ENCODE measurements at places on chromosomes 4 and X.

DNA sequence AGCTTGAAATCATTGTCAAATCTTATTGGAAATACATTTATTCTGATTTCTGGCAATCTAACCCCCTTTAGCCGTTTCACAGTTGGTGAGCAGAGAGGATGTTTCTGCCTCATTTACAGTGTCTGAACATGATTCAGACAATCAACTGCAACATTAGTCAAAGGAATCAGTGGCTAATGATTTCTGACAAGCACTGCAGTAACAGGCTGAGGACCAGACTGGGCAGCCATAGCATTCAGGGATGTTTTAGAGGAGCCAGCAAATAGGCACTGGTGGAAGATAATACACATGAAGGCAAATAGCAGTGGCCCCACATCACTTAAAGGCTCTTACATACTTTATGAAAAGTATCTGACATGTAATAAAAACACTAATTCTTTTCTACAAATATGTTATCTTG is 102.8 kb downstream of the TTC29 start:
- no peak for DNase-seq

DNA sequence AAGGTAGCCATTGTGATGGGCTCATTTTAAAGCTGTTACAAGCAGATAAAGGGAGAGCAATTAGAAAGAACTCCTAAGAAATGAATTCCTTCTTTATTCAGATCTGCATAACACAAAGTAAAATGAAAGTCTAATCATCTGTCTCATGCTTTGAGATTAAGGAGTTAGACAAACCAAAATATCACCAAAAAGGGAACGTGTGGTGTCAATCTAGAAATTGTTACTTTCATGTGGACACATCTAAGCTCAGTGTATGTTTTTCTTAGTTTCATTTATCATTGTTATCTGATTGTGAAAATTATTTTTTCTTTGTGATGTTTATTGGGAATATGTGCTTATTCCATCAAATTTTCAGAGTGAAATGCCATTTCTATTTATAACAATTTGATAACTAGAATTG is 80.3 kb downstream of the BANK1 start:
- DNase-seq: no peak

DNA sequence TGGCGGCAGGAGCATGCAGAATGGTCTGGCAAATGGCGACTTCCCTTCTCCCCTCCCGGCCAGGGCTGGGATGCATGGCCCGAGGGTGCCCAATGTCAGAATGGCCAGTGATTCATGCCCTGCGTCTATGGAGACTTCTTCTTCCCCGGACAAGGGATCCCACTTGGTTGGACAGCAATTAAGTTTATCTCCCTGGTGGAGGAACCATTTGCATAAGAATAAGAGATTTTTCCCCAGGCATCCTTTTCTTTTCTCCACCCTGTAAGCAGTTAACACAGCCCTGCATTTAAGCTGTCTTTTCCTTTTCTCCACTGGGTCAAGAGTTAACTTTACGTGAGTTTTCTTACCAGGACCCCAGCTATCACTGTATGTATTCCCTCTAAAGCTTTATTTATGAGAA is 856.6 kb downstream of the GLUD2 start:
- no peak for DNase-seq

DNA sequence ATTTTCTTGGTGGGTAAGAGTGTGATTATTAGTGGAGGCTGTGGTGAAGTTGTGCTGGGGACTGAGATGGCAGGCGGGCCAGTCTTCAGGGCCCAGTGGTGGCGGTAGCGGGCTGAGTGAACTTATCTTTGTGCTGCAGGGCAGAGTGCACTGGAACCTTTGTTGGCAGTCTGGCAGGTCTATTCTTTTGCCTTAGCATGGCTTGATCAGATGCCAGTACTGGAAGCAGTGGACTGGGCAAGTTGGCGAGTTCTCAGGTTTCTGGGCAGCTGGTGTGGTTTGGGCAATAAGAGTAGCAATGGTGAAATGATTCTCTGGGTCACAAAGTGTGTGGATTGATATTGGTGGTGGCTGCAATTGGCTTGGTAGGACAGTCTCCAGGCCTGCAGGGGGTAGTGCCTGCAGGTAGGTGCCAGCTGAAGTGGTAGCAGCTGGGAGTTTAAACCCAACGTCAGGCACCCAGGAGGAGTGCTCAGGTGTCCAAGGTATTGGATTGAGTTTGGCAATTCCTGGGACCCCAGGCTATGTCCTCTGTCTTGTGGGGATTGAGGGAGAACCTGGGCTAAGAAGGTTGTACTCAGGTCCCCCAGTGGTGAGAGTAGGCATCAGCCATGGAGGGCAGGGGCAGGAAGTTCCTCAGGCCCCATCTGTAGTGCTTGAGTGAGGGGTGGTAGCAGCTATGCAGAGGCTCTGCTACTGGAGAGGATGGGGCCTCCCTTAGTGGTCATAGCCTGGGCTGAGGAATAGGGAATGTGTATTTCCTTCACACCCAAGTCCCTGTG is 34.9 kb upstream of the SLC25A14 start:
- DNase-seq: no peak

DNA sequence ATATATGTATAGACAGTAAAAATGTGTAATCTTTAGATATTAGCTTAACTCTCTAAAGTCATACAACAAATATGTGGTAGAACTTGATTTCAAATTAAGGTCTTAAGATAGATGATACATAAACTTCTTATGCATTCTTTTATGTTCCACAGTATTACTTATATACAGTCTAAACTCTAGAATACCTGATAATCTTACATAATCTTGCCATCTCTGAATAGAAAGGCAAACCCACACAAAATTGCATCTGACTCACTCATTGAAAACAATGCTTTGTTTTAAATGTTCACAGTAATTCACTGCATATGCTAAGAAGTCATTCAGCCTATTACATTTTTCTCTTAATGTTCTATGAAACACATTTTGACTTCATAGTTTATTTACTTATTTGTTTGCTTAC is 10.1 kb downstream of the SULT1B1 start:
- no peak for DNase-seq

DNA sequence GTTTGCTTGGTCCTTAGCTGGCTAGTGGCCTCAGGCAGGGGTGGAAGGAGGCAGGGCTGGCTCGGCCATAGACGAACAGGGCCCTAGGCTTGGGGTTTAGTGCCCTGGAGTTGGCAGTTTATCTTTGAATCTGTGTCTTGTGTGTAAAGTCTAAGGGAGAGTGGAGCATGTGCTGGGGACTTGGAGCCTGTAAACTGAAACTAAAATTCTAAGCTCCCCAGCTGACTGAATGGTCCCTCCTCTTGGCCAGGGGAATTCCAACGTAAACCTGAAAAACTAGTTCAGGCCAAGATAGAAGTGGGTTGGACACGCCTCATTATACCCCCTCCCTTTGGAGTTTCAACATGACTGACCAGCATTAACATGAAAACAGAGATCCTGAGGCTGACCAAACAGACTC is 46.1 kb upstream of the GPR78 start:
- DNase-seq: no peak

DNA sequence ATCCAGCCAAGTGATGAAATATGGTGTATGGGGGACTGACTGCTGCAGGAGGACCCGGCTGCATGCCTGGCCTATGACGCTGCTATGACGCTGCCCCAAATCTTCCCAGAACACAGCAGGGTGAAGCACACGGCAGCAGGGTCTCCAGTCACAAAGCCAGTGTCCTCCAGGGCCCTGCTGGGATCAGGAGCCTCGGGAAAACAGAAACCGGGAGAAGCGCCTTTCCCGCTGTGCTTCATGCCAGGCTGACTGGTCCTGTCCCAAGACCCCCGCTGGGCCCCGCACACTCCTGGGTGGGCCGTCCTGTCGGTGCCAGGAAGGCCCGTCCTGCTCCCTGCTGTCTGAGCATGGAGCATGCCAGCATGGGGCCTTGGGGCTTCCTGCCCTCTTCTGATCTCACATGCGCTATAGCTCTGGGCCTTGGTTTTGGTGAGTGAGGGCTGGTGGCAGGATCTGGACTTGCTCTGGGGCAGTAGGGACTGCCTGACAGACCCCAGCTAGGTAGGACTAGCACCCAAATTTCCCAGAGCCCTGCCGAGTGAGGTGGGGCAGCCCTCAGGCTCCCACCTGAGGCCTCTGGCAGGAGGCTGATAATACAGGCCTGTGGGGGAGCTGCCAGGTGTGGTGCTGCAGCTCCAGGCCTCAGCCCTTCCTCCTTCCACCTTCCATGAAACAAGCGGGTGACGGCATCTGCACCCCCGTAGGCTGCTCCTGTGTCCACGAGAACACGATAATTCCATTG is 64.0 kb downstream of the ACOX3 start:
- no peak for DNase-seq

DNA sequence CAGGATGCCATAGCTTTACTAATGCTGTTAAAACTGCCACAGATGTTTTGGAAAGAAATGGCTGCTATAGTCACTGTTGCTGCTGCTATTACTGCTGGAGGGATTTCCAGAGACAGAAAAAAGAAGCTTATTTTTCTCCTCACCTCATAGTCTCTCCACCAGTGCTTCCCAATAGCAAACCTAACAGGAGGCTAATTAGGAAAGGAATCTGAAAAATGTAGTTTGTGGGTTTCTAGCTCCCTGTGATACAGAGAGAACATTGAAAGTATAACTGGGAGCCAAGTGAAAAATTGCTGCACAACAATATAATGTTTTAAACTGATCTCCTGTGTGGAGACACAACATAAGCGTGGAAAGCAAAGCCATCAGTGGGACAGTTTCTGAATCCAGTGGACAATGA is 8.6 kb upstream of the TSPAN7 start:
- DNase-seq: no peak

DNA sequence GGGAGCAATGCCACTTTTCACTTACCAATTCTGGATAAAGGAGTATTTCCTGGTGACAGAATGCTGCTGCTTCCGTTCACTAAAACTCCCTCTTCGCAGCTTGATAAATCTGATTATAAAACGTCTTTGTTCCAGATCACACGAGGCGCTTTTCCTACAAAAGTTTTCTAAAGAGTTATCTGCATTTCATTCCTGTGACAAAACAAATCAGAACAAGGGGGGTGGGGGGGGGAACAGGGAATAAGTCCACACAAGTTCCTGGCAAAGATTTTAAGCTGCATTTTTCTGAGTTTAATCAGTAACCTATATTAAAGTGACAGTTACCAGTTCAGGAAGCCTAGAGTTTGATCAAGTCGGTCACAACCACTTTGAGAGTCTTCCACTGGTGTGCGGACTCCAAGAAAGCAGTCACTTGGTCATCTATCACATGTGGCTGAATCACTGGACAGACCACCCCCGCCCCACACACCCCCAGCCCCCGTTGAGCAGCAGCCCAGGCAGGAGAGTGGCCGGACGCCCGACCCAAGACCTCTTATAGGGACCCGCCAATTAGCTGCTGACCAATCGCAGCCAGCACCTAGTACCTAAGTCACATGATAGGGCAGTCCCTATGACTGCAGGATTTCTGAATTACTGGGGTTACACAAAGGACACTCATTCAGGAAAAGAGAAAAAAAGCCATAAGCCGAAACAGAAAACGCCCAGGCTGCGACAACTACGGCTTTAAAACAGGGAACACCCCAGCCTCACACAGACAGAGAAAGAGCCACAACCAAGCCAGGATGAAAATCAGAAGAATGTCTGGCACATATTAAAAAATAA is 569.3 kb upstream of the DIPK2B start:
- no peak for DNase-seq

DNA sequence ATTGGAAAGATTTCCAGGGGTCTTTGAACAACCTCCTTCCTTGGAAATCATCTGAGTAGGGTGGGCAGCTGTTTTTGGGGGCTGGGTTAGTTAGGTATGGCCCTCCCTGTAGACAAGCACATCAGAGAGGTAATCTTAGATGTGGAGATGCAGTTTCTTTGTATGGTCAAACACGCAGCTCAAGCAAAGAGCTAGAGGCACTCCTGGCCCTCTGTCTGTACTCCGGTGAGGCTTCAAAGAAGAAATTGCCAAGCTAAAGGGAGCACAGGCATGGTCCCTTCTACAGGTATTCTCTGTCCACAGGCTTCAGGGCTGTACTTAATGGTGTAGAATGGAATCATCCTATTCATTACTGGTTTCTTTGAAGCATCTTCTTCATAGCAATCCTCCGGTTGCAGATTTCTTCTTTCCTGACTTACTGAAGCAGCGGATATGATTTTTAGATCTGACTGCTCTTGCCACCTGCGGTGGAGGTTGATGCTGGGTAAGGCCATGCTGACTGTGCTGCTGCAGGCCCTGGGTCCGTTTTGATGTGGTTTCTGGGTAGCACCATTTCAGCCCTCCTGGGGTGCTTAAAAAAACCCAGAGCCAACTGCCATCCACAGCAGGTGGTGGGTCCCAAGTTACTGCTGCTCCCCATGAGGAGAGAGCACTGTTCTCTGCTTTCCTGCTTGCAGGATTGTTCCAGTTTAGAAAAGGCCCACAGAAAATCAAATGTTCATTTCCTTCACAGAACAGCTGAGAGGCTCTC is 318.9 kb upstream of the GATB start:
- DNase-seq: no peak

GRCh38 chr4:139267301-139267700 is 12.7 kb downstream of the MGARP start:
- DNase-seq: no peak

- no peak for DNase-seq
These were observed 102.5 kb downstream of the FIP1L1 start for GRCh38 chr4:53479736-53480525.

DNA sequence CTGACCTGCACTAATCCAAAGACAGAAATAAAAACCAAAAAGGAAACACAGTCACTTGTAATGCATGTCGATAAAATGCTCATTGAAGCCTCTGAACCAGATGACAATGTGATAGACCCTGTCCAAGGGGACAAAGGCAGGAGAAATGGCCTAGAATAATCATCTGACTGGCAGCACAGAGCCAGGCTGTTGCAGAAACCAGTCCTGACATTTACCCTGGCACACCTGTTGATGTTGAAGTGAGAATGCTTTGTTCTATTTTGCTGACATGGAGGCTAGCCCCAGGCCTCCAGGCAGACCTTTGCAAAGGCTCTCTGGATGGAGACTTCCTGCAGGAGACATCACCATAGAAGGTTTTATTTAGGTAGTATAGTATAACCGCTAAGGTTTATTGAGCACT is 41.0 kb downstream of the TFDP3 start:
- DNase-seq: no peak

GRCh38 chrX:12824944-12825343 is 33.7 kb downstream of the PRPS2 start:
- no peak for DNase-seq

DNA sequence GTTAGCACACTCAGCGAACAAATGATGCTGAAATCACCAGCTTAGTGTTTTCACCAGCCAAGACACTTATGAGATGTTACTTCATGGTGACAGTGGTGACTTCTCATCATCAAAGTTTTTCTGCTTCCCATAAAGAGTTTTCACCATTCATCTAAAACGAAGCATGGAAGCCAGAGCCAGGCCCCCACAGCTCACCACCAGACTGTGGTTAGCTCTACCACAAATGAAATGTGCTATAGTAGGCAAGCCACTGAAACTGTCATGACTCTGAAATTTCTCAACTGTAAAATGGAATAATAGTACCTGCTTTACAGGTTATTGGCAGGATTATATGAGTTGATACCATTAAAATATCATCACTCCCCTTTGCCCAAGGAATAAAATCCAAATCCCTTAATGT is 56.4 kb upstream of the HHIP start:
- DNase-seq: no peak

DNA sequence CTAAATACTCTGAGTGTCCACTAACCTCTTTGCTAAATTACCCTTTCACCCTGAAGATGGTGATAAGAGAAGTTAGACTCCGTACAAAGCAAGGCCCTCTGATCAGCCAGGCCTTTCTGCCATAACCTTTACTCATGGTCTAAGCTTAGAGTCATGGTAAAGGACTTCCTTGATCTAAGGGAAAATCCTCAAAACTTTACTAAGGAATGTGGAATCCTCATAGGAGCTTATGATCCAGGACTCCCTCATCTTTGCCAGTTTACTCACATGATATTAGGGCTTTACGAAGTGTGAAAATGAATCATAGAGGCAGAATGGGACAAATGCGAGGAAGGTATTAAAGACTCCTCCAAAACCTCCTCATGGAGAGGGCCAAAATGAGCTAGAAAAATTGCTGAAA is 7.9 kb upstream of the FAM13A start:
- no peak for DNase-seq

All from NCI-H1436 treated with DMSO at 0.1 percent for 48 hours (cell line).